ENCODE measurements at places on chromosomes 3 and 15.

DNA sequence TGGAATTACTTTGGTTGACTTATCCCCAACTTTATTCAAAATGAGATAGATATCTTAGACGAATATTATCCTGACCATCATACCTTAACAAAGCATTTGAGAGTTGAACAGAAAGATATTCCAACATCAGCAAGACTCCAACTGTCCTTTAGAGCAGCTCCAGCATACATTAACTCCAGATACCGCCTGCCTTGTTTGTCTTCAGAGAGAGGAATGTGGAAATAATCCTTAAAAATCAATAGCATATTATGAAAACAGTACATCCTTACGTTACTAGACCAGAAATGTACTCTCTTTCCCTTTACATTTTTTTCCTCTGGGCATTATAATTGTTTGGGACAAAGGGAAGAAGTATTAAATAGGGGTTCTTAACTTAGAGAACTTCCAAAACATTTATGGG is 1.7 kb downstream of the ANKUB1 start:
- DNase-seq = no peak

DNA sequence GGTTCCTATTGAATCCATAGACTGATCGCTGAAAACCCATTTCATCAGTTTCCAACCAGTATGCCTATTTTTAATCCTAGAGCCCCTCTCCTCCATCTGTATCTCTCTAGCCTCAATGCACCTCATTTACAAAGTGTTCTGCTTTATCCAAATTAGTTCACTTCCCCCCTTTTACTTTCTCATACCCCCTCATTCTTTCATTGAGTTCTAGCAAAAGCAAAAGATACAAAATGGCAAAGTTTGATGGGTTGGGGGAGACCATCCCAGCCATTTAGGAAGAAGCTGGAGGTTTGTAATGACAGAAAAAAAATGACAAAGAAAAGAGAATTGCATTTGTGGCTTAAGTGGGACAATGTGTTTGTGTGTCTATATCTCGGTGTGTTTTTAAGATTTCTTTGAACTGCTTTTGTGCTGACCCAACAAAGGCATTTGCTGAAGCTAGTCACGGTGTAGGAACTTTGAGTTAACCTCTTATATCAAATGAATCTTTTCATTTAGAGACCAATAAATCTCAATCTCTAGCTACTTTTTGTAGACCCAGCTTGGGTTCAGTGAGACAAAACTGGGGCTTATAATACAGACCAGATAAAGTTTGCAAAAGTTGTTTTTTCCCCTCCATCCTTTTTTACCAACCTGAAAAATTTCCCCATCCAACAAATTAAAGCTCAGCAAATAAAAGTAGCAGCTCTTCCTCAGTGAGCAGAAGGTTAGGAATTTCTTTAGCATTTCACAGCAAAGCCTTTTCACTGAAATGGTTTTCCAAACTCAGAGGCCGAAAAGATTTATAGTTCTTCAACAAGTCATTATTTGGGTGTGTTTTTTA is 18.7 kb downstream of the NR2F2 start:
- no peak for DNase-seq

- DNase-seq = no peak
These were observed 37.1 kb downstream of the SEMA3G start for GRCh38 chr3:52407779-52408178.

DNA sequence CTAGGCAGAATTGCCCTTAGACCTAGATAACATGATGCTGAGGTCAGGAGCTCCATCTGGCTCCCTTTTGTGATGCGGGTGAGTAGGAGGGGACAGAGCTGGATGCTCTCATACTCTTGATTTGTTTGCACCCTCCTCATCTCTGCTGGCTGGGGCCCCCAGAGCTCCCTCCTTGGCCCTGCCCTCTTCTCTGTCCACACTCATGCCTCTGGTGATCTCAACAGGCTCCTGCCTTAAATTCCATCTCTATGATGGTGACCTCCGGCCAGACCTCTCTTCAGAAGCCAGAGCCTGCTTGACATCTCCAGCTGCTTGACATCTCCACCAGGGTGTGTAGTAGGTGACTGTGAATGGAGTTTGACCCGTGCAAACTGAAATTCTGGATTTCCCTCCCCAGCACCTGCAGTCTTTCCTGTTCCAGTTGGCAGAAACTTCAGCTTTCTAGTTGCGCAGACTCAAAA is 4.3 kb upstream of the FGD5 start:
- no peak for DNase-seq

- DNase-seq = no peak
These were observed 835 bp upstream of the TTLL3 start for GRCh38 chr3:9809239-9809614.

- DNase-seq = no peak
These were observed 1159.5 kb downstream of the IGSF11 start for GRCh38 chr3:117874904-117875874.

GRCh38 chr15:25693321-25694238 is 169.5 kb downstream of the ATP10A start:
- peak; percentile 9 for DNase-seq

DNA sequence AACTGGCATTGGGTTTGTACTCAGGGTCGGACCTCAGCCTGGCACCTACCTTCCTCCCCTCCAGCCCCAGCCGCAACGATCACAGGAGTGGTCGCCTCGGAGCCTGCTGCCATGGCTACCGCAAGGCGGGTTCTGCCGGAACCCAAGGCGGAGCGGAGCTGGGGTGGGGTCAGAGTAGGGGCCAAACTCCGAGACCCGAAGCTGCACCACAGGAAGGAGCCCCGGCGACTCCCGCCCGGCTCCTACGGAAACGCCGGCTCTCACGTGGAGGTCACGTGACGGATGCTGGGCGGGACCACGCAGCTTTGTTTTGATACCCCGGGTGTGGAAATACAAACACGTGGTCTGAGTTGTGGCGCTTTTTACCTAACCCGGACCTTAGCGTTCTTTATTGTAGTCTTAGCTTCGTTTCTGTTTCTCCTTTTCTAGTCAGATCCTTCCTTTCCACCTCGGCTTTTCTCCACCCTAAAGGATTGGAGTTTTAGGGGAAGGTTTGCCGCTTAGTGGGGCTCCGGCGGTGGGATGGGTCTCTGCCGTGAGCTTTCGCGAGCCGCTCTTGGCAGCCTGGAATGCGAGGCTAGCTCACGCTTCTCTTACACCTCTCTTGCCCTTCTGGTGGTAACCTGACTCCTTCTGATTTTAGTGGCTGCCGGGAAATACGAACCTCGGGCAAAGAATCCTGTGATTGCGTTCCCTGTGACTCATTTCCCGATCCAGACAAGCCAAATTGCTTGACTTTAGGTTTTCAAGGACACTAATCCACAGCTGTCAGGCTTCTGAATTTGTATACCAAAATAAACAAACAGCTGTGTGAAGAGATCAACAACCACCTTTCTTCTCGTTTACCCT is at the start of gene HSPBAP1:
TSS of gene HSPBAP1 (minus strand) at position 264 of the 849 bp plus-strand sequence. CDS start at position 113, 151 bp downstream.
- DNase-seq = peak; percentile 88

GRCh38 chr3:32780735-32781210 is 37.0 kb upstream of the TRIM71 start:
- DNase-seq = no peak

GRCh38 chr3:40992023-40992422 is 207.3 kb upstream of the CTNNB1 start:
- no peak for DNase-seq

DNA sequence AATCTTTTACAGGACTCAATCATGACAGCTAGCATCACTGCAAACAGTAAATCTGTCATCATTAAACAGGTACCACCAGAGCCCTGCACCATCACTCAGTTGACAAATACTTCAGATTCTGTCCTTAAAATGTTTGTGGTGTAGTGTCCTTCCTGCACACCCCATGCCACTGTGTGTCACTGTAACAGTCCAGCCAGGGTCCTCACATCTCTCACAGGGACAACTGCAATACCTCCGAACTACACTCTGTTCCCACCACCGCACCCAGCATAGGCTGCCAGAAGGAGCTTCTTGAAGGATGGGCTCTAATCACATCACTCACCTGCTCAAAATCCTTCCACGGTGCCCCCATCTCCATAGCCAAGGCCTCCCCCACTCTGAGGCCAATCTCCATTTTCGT is 90.2 kb upstream of the FGF12 start:
- no peak for DNase-seq

- no peak for DNase-seq
These were observed 54.2 kb downstream of the MSL2 start for GRCh38 chr3:136141891-136142290.

DNA sequence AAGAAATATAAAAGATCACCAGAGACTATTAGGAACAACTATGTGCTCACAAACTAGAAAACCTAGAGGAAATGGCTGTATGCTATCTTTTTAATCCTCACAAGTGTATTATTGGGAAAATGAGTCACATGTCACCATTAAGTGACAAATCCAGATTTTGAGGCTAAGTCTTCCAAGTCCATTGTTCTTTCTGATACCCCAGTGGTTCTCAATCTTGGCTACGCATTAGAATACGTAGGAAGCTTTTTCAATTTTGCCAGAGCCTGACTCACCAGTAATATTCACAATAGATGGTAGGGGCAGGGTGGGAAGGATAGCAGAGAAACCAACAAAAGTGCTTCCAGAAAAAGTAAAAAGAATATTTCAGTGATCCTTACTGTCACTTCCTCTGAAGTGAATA is 117.0 kb downstream of the FILIP1L start:
- no peak for DNase-seq

- no peak for DNase-seq
These were observed 287.6 kb upstream of the TBL1XR1 start for GRCh38 chr3:177484926-177485325.

DNA sequence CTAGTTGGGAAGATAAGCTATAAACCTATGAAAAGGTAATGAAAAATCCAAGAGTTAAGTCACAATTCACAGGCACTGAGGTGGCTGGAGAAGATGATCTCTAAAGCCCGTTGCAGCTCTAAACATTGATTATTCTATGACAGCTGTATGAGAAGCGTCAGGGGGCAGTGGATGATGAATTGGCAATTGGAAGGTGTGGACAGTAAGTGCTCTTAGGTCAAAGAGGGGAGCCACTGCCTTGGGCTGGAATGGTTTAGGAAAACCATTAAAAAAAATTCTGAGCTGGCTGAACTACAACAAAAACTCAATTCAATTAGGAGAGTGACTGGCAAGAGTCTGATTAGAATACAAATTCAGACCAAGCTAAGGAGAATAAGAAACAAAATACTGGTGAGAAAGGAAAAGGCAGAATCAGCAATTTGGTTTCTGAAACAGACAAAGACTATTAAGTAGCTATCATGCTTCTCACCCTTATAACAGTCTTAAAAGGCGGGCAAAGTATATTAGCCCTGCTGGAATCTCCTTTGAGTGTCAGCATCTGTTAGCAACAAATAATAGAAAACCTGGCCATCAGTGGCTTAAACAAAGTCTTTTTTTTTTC is 8.8 kb upstream of the NMD3 start:
- DNase-seq = no peak

DNA sequence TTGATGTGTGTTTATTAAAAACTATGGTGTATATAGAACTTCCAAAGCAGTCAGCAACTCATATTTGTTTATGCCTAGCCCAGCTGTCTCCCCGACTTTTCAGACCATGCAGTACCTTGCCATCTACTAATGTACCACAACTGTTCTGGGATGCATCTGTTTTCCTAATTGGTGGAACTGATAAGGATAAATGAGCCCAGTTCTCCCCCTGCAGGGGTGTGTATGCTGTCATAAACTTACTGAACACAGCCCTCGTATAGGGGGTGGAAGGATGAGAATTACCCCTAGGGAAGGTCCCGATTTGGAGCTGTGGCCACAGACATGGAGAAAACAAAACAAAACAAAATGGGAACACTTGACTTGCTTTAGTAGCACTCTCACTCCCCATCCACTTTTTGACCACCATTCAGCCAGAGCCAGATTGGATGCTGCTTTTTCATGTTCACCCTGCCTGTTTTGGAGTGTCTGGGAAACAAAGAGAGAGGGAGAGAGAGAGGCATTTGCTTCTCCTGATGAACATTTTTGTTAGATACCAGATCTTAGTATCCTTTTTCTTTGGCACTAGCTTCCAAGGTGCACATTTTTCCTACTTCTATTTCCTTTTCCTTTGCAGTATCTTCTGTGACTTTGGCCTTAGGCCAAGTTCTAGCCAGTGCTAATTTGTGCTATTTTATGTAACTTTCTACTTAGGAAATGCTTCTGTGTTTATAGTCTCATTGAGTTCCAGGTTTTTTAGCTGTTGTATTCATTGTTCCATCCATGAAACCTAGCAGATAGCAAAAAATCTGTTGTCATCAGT is 29.1 kb downstream of the CADM2 start:
- DNase-seq = no peak

DNA sequence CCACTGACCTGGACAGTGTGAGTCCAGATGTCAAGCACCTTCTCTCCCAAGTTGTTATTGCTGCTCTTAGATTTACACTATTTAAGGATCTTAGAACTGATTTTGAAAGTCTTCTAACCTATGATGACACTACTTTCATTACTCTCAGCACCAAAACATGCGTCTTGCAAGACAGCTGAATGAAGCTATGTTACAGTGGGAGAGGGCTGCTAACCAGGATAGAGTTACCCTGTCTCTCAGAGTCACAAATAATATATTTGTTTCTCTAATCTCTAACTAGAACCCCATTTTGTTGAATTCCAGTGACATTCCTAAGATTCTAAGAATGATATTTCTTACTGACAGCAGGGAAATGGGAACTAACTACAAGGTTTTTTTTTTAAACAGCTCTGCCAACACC is 455.5 kb downstream of the MAGI1 start:
- no peak for DNase-seq

DNA sequence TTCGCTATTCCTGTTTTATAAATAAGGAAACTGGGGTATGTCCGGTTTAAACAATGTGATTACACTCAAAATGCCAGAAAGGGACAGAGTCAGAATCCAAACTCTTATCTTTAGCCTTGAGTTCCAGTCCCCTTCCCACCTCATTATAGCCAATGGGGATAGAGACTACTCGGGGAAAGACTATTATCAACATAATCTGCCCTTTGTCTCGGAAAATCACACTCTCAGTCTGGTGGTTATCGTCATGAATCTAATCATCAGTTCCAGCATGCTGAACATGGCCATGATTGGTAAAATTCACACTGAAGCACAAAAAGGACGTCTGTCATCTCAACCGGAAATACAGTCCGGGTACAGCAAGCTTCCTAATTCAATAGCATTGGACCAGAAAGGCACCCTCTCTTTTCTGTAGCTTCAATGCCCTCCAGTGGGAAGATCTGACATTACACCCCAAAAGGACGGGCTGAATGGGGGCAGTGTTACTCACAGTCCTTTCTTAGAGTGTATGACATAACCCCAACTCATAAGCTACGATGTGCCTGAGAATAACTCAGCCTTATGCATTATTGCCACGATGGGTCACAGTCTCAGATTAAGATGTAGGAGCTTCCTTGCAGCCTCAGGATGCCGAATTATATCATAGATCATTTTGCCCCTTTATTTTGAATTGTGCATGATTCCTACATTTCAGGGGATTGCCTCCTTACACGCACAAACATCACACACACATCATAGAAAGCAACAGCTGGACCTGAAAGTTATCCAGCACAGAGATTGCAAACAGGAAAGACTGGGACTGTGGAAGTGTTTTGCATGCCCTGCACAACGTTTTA is 390.4 kb upstream of the LMCD1 start:
- DNase-seq = peak; percentile 50
